ENCODE measurements at places on chromosomes 2 and 18.
A peak's percentile ranks its signal among the peaks of the same experiment; 100 is the strongest.

DNA sequence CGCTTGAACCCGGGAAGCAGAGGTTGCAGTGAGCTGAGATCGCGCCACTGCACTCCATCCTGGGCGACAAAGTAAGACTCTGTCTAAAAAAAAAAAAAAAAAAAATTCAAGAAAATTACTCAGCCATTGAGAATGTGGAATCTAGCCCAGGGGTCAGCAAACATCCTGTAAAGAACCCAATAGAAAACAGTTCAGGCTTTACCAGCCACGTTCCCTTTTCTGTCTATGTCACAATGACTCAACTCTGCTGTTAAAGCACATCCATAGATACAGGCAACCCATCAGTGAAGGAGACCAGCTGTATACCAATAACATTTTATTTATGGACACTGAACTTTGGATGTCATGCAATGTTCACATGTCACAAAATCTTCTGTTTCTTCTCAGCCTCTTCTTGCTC, 435.6 kb upstream of the GYPC start:
- no peak for DNase-seq

DNA sequence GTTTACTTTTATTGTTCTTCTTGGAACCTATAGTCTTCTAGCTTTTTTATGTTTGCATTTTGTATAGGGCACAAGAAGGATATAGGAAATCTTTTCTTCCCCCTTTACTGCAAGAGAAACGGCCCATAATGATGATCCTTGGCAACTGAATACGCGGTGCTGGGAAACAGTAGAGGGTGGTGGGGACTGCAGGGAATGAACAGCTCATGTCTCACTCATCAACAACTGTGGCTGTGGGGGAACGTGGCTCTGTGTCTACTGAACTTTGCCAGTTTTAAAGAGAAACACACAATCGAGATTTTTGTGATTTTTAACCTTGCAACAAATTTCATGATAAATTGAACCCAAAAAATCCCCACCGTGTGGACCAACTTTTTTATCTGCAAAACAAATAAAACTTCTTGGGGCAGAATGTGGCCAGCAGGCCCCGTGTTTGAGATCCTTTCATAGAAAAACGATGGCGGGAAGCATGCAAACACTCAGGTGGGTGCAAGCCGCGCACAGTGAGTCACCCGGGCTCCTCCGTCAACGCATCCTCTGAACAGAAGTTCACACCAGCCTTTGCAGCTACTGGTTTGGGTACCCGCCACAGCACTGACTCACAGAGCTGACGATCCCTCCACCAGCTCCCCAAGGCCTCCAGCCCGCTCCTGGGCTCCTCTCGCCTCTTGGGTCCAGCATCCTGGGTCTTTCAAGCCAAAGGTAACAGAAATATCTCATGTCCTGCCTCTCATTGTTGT, 149.3 kb downstream of the COL6A3 start:
- no peak for DNase-seq

- DNase-seq: no peak
These were observed 30.5 kb upstream of the PLB1 start for GRCh38 chr2:28465148-28465885.

DNA sequence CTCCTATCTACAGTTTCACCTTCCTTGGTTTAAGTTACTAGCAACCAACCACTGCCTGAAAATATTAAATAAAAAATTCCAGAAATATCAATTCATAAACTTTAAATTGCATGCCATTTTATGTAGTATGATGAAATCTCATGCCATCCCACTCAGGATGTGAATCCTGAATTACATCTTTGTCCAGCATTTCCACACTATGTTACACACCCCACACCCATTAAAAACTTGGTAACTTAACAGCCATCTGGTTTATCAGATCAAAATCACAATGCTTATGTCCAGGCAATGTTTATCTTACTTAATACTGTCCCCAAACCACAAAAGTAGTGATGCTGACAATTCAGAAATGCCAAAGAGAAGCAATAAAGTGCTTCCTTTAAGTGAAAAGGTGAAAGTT, 21.6 kb downstream of the CUL3 start:
- DNase-seq: no peak

- DNase-seq: no peak
These were observed 343.8 kb downstream of the SUCLG1 start for GRCh38 chr2:84115173-84115857.

GRCh38 chr2:8678731-8679566, 2.9 kb upstream of the ID2 start:
- peak; percentile 48 for DNase-seq

DNA sequence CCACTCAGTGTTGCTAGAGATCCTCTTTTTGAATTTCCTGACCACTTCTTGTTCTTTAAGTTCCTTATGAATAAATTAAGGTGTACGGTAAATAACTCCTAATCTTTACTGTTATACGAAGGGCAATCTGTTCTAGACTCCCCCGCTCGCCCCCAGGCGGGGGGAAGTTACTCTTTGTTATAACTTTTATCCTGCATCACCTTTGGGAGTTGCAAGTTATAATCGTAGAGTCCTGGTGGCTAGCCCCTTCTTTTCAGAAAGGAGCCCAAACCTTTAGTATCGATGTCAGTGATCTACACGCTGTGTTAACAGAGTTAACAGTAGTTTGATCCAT, 652 bp downstream of the GCA start:
- no peak for DNase-seq

DNA sequence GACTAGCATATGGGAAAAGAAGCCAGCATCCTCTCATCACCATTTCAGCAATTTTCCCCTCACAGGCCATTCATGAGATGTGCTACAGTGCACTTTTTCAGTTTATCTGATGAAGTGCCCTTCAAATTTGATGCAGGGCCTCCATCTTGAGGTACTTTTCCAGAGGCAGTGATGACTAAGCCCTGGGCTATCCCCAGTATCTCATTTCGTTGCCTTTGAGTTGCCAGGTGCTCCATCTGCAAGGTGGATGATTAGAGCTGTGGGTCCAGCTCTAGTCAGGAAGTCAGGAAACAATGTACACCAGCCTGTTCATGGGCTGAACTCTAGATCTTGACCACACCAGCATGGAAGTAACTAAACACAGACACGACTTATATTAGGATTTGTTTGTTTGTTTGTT, 425.2 kb downstream of the METTL4 start:
- no peak for DNase-seq

Measured in stimulated activated CD4-positive, alpha-beta T cell treated with anti-CD3 and anti-CD28 coated beads, Interleukin-1b, Interleukin-23, amount 100 ng/mL, for 1 hour (primary cell).